GM23338 (cell line): ENCODE measurements at places on chromosomes 1 and 21. TPM values are rescaled to one million over a fixed set of nuclear protein-coding genes. Genes with fewer than 3 reads are reported as not detected.

DNA sequence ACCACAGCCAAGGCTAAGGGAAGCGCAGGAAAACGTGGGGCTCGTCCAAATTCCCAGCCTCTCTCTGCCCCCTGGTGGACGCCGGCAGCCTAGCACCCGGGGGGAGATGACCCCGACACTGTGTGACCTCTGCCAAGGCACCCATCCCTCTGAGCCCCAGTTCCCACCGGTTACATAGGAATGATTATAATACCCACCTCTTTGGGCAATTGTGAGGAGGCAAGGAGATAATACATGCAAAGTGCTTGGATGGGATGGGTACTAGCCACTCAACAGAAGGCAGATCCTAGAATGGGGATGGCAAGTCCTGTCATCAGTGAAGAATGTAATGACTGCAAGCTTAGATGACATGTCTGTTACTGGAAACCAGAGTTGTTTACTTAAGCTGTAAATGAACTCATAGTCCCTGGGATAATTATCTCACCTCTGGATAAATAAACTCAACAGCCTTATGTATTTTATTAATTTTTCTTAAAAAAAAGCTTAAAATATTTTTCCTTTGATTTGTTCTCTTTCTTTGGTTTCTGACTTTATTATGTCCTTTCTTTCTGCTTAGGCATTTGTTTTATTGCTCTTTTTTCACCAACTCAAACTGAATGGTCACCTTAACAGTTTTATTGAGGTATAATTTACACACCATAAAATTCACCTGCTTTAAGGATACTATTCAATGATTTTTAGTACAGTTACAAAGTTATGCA, 11.3 kb upstream of the BMP8B start:
- H3K4me3 ChIP-seq: no peak overlapping the region
- peaks cover 14% of the 10 kb centered on the region for H3K4me1 ChIP-seq
- H3K27me3 ChIP-seq: peaks cover 7% of the 10 kb centered on the region; the same call in 1 of the 2 replicates
- no peak overlapping the region for H3K27ac ChIP-seq
- peak; percentile 78 for DNase-seq
- no peaks in the 10 kb centered on the region for H3K36me3 ChIP-seq

GRCh38 chr1:30738040-30738714, 14.8 kb upstream of the MATN1 start:
- no peaks in the 10 kb centered on the region for H3K4me1 ChIP-seq
- no peak overlapping the region for H3K4me3 ChIP-seq
- H3K27me3 ChIP-seq: no peaks in the 10 kb centered on the region
- H3K36me3 ChIP-seq: no peaks in the 10 kb centered on the region
- H3K27ac ChIP-seq: no peak overlapping the region

DNA sequence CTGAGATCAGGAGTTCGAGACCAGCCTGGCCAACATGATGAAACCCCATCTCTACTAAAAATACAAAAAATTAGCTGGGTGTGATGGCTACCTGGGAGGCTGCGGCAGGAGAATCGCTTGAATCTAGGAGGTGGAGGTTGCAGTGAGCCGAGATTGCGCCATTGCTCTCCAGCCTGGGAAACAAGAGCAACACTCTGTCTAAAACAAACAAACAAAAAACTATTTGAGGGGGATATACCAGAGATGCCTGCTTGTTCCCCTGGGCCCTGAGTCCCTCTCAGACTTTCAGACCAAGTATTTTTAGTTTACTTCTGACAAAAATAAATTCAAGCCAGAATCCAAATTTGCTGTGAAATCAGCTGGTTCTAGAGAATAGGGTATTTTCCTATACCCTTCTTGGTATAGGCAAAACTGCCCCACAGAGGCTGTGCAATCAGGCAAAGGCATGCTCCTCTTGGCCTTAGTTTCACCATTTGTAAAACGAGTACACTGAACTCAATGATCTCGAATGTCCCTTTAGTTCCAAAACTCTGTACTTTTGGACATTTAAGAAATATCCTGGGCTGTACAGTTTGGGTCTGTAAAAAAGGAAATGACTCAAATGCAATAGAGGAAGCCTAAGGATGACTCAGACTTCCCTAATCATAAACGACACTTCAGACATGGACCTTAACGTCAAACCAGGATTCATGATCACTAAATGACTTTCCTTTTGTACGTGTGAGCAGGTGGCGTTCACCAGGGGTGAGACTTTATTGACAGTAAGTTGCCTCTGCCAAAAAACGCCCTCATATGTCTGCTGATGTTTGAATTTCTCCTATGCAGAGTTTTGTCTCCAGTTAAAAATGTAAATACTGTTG, 16.1 kb downstream of the ENSA start:
- DNase-seq: no peak
- H3K27ac ChIP-seq: peak overlapping the region; percentile 79; the same call in 1 of the 2 replicates
- H3K36me3 ChIP-seq: peaks cover 17% of the 10 kb centered on the region
- H3K27me3 ChIP-seq: no peaks in the 10 kb centered on the region

- H3K4me1 ChIP-seq: no peaks in the 10 kb centered on the region
- H3K4me3 ChIP-seq: no peak overlapping the region
- H3K36me3 ChIP-seq: no peaks in the 10 kb centered on the region
- no peak overlapping the region for H3K27ac ChIP-seq
Observed at GRCh38 chr21:37208741-37209225, 58.4 kb downstream of the VPS26C start.

GRCh38 chr1:6418668-6419396, 887 bp downstream of the HES2 start:
- no peaks in the 10 kb centered on the region for H3K36me3 ChIP-seq
- DNase-seq: peak; percentile 65
- H3K27me3 ChIP-seq: peaks cover 96% of the 10 kb centered on the region
- H3K4me1 ChIP-seq: peaks cover 19% of the 10 kb centered on the region
- H3K4me3 ChIP-seq: peak overlapping the region; percentile 65

GRCh38 chr1:169779150-169779549, 15.6 kb downstream of the METTL18 start:
- H3K4me3 ChIP-seq: no peak overlapping the region
- H3K27ac ChIP-seq: no peak overlapping the region
- H3K36me3 ChIP-seq: no peaks in the 10 kb centered on the region
- no peak for DNase-seq

- H3K27ac ChIP-seq: no peak overlapping the region
- no peak for DNase-seq
- H3K4me1 ChIP-seq: peaks cover 4% of the 10 kb centered on the region
- H3K4me3 ChIP-seq: no peak overlapping the region
- H3K36me3 ChIP-seq: no peaks in the 10 kb centered on the region
- no peaks in the 10 kb centered on the region for H3K27me3 ChIP-seq
Observed at GRCh38 chr1:225114354-225114990, 185.0 kb downstream of the DNAH14 start.

DNA sequence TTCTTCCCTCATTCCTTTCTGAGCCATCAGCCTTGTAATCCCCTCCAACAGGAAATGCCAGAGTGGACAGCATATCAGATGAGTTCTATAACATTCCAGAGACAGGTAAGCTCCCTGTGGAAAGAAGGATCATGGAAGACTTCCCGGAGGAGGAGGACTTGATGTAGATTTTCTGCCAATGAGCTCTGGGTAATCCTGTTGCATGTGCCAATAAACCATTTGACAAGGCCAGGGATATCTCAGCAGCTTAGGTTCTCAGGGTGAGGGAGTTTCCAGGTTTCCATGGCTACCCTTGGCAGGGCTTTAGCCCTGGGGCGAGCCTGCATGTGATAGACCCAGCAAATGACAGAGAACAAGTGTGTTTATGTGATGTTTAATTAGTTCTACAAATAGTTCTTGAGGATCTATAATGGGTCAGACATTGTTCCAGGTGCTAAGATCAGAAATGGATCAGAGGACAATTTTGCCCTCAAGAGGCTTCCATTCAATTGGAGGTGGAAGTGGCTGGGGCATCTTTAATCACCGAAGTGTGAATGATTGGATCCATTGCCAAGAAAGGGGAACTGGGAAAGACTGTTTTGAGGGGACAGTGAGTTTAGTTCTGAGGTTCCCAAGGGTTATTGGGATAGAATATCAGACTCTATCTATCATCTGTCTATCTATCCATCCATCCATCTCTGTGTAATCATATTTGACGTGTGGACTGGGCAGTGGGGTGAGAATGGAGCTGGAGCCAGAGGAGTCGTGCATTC, 6.9 kb downstream of the PLA2G5 start:
- no peak overlapping the region for H3K4me3 ChIP-seq
- no peaks in the 10 kb centered on the region for H3K27me3 ChIP-seq
- no peak for DNase-seq
- no peaks in the 10 kb centered on the region; the same call in 1 of the 2 replicates for H3K36me3 ChIP-seq
- no peaks in the 10 kb centered on the region for H3K4me1 ChIP-seq

Gene MPL
- total RNA-seq: not detected in 2 replicates

Gene NHLH1
- 0.50 and 0.69 TPM in 2 replicates for total RNA-seq

Gene GPR37L1
- total RNA-seq: 0.21 TPM in 1 of 2 replicates, not detected in the other

Gene FAM72D
- 8.2 and 12.5 TPM in 2 replicates for total RNA-seq

Gene PIK3CD
- 16.8 and 32.1 TPM in 2 replicates for total RNA-seq

Gene HORMAD1
- not detected in 2 replicates for total RNA-seq

Gene OR2T33
- total RNA-seq: 0.28 TPM in 1 of 2 replicates, not detected in the other
